Esophagus squamous epithelium (tissue), 5 donors: ENCODE measurements at places on chromosomes 16 and 17. TPM values are rescaled to one million over a fixed set of nuclear protein-coding genes. Genes with fewer than 3 reads are reported as not detected.

The SERPINF2 gene
- total RNA-seq, result 7.1 TPM

The SKAP1 gene
- 3.4 TPM for total RNA-seq

The SCARF1 gene
- total RNA-seq, result 3.8 TPM

The SETD6 gene
- total RNA-seq, result 12.9 TPM
